ENCODE measurements at places on chromosomes 5 and 9. TPM values are rescaled to one million over a fixed set of nuclear protein-coding genes. Genes with fewer than 3 reads are reported as not detected.

GRCh38 chr5:1488882-1489680 is 34.7 kb downstream of the LPCAT1 start:
- H3K36me3 ChIP-seq: peaks cover 26% of the 10 kb centered on the region
- DNase-seq: no peak
- no peaks in the 10 kb centered on the region for H3K27me3 ChIP-seq
- H3K4me3 ChIP-seq: no peak overlapping the region
- peaks cover 4% of the 10 kb centered on the region for H3K4me1 ChIP-seq

DNA sequence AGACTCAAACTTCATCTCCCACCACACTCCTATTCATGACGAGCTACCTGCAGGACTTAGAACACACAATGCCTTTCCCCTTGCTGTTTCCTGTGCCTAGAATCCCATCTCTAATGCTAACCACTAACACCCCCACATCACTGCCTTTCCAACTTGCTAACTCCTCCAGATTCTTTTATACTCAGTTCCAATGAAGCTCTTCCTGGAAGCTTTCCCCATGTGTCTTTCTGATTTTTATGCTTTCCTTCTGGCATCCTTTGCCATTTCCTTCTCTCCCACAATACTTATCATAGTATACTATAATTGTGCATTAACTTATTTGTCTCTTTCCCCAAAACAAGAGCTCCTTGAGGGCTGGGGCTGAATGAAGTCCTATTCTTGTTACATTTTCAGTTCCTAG is 115.3 kb upstream of the PLPPR1 start:
- DNase-seq: no peak
- H3K4me3 ChIP-seq: no peak overlapping the region
- no peaks in the 10 kb centered on the region for H3K4me1 ChIP-seq
- H3K36me3 ChIP-seq: no peaks in the 10 kb centered on the region

DNA sequence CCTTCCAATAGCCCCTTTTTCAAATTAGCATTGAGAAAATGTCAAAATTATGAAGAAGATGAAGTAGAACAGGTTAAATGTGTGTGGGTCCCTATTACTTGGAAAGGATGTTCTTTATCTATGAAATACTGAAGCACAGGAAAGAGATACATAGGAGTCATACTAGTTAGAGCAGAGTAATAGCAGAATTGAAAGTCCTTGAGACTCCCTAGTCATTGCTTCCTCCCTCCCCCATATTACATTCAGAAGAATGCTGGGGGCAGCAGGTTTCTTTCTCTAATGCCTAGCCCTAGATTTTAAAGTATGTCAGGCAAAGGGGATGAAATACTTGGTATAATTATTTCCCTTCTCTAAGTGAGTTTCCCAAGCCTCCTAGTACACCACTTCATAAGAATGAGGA is 4.4 kb downstream of the ZCCHC9 start:
- DNase-seq: no peak
- no peak overlapping the region for H3K27ac ChIP-seq
- H3K4me3 ChIP-seq: no peak overlapping the region
- peaks cover 9% of the 10 kb centered on the region for H3K36me3 ChIP-seq
- peaks cover 10% of the 10 kb centered on the region for H3K4me1 ChIP-seq
- no peaks in the 10 kb centered on the region for H3K27me3 ChIP-seq

DNA sequence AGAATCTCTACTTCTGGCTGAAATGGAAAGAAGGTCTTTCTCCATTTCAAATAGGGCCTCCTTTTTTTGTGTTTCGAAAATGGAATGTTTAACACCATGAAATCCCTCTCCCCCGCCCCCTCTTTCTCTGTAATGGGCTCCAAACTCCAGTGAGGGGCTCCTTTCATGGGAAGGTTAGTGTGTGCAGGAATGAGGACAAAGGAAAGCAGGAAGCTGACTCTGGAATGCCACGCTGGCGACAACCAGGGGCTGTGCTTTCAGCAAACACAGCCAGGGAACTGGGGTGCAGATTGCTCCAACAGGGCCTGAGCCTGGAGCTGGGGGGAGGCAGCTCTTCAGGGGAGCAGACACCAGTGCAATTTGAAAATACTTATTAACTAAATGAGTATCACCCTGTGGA is 82.8 kb downstream of the CRB2 start:
- no peaks in the 10 kb centered on the region for H3K36me3 ChIP-seq
- no peaks in the 10 kb centered on the region for H3K27me3 ChIP-seq
- H3K4me1 ChIP-seq: no peaks in the 10 kb centered on the region

DNA sequence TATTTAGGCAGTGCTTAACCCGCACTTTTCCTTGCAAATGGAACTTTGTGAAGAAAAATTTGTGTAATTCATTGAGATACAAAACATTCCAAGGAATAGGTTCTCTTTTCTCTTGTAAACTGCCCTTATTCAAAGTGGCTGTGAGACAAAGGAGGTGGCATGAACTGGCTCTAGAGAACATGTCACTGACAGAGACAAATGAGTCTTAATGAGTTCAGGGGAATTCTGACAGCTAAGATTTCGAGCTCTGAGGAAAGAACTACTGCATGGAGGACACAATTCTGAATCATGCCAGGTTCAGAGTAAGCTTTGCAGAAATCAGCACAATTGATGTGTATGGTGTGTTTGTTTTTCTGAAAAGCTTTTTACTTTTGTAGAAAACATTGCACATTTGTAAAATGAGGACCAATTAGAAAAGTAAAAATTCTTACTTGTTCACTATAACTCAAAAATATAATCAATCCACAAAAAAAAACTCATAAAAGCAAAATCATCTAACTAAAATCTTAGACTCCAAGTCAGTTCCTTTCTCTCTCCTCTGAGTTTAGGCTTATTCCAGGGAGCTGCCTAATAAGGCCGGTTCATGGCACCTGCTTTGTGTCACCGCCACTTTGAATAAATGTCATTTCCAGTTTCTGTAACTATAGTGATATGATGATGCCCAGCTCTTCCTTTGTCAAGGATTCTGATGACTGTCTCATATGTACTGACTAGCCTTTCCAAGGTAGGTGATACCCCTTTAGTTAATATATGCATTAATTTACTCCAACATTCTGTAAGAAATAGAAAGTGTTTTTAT is 163.2 kb downstream of the HCN1 start:
- no peaks in the 10 kb centered on the region for H3K27me3 ChIP-seq
- H3K36me3 ChIP-seq: no peaks in the 10 kb centered on the region
- no peak overlapping the region for H3K27ac ChIP-seq
- H3K4me3 ChIP-seq: no peak overlapping the region

DNA sequence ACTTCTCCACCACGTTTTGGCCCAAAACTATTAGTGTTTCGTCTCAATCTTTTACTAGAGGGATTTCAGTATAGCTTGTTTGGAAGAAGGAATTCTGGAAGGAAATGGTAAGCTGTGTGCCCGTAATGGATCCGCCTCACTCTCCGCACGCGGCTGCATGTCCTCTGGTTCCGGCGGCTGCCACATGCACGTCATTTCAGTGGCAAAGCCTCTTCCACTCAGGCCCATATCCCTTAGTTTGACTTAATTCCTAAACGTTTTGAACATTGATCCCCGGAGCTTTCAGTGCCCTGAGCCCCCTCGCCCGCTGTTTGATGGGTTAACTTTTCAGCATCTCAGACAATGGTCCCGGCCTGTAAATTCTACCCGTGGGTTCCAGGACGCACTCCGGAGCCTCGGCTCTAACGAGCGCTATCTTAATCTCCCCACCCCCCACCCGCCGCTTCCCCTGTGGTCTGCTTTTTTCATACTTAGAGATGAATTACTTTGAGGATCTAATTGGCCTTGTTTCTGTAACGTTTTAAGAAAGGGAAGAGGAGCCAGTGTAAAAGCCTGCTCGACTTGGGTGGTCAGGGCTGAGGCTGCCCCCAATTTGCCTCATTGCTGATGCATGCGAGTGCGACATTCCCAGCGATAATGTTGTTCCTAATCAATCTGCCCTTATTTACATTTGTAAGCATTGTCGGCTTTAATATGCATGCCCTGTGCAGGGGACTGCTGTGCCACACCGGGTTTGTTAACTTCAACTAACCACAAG is 4.6 kb downstream of the PTCH1 start:
- H3K36me3 ChIP-seq: no peaks in the 10 kb centered on the region
- H3K4me1 ChIP-seq: peaks cover 52% of the 10 kb centered on the region
- no peak for DNase-seq

- no peaks in the 10 kb centered on the region for H3K36me3 ChIP-seq
- DNase-seq: no peak
- H3K4me3 ChIP-seq: peak overlapping the region; percentile 16
- H3K27ac ChIP-seq: no peak overlapping the region
- peaks cover 21% of the 10 kb centered on the region for H3K27me3 ChIP-seq
Measured at GRCh38 chr5:53381-54174, 38.4 kb upstream of the PLEKHG4B start.

DNA sequence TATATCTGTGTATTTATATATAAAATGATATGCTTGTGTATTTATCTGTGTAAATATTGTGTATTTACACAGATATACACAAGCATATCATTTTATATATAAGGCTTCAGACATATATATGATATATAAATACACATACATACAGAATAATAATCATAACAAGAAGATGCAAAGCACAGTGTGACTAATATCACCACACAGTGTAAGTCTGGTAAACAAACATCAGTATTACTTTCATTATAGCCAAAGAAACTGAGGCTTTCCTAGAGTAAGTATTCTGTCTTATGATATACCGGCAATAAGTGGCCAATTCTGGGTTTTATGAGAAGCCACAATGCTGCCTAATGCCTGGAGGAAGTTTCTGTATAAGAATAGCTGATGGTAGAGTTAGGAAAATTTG is 29.9 kb upstream of the RAPGEF6 start:
- H3K4me3 ChIP-seq: no peak overlapping the region
- no peaks in the 10 kb centered on the region for H3K4me1 ChIP-seq
- peaks cover 30% of the 10 kb centered on the region for H3K36me3 ChIP-seq

- H3K4me3 ChIP-seq: no peak overlapping the region
- no peak overlapping the region for H3K27ac ChIP-seq
- H3K27me3 ChIP-seq: peaks cover 34% of the 10 kb centered on the region
- H3K4me1 ChIP-seq: no peaks in the 10 kb centered on the region
Measured at GRCh38 chr9:133429214-133429613, 7.0 kb downstream of the ADAMTS13 start.

DNA sequence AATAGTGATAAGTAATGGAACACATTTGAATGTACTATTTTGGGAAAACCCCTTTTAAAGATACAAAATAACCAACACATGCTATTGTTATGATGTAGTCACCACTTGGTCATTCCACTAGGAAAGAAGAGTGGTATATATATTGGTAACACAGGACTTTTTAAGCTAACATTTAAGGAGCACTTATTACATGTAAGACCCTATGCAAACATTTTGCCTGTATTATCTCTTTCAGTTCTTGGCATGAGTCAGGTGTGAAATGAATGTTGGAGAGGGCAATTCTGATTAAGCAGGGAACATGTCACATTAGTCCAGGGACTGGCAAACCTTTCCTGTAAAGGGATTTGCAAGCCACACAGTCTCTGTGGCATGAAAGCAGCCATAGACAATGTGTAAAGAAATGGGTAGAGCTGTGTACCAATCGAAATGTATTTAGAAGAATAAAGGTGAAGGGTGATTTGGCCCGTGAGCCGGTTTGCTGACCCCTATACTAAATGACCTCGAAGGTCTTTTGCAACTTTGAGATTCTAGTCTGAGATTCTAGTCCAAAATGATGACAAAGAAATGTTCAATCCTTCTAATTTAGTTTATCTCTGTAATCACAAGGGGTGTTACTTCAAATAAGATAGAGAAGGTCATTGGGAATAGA is 15.3 kb downstream of the ABLIM3 start:
- H3K27me3 ChIP-seq: no peaks in the 10 kb centered on the region
- H3K4me1 ChIP-seq: no peaks in the 10 kb centered on the region
- DNase-seq: no peak
- no peak overlapping the region for H3K4me3 ChIP-seq
- no peaks in the 10 kb centered on the region for H3K36me3 ChIP-seq

DNA sequence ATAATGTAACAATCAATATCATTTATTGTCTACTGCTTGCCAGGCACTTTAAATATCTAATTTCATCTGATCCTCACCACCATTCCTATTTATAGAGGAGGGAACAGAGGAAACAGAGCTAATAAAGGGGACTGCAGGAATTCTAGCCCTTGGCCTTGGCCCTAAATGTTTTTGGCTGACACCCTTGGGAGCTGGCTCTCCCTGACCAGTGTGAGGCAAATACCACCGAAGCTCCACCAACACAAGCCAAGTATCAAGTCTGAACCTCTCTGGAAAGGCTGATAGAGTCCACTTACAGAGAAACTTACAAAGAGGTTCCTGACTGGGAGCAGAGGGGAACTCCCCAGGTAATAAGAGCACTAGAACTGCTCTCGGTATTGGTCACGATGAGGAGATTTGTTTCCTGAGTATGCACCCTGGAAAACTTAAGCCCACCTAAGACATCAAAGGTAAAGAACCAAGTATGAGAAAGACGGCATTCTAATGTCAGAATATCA is 243.1 kb upstream of the PANK3 start:
- no peak for DNase-seq
- no peak overlapping the region for H3K4me3 ChIP-seq
- H3K27ac ChIP-seq: peak overlapping the region; percentile 26
- no peaks in the 10 kb centered on the region for H3K4me1 ChIP-seq

GRCh38 chr9:34746526-34746925 is 36.6 kb upstream of the CCL21 start:
- H3K4me1 ChIP-seq: no peaks in the 10 kb centered on the region
- no peak overlapping the region for H3K4me3 ChIP-seq
- H3K27me3 ChIP-seq: no peaks in the 10 kb centered on the region
- no peaks in the 10 kb centered on the region for H3K36me3 ChIP-seq

- H3K36me3 ChIP-seq: peaks cover 78% of the 10 kb centered on the region
- no peaks in the 10 kb centered on the region for H3K4me1 ChIP-seq
- no peak for DNase-seq
- no peak overlapping the region for H3K4me3 ChIP-seq
Measured at GRCh38 chr9:133103987-133104505, 17.0 kb downstream of the RALGDS start.

DNA sequence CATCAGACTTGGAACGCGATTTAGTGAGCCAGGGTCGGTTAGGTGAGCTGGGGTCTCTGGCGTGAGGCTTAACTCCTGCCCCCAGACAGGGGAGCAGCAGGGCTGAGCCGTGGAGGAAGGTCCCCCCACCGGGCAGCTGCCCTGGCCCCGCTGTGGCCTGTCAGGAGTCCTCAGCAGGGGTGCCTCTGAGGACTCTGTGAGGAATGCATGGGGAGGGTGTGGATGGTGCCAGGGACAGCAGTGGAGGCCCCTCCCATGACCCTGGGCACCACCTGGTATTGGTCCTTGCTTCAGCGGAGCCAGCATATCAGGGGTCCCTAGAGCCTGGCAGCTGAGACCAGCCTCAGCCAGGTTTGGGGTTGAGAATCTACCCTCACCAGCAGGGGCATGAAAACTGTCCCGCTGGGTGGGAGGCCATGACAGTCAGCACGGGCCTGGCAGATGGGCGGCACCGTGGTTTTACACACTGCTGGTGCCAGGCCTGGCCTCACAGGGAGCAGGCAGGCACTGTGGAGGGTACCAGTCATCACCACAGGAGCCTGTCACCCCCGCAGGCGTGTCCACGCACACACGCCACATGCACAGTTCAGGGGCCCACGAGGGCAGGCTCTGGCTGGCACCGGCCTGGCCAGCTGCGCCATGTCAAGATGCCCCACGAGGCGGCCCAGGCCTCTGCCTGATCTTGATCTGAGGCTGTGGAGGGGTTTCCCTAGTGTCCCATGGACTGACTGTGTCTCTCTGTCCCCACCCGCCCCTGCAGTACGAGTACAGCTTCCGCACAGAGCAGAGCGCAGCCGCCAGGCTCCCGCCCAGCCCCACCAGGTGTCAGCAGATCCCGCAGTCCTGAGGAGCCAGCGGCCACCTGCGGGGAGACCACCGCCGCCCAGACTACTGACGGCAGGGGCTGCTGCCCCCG is 111.1 kb upstream of the LMX1B start:
- no peak for DNase-seq
- no peak overlapping the region for H3K4me3 ChIP-seq
- no peak overlapping the region for H3K27ac ChIP-seq
- H3K27me3 ChIP-seq: peaks cover 14% of the 10 kb centered on the region

GALNT10 gene
- total RNA-seq: 8.7 TPM

SHOC1 gene
- under 0.01 TPM for total RNA-seq

PTGS1 gene
- 1.9 TPM for total RNA-seq

AIF1L gene
- total RNA-seq: 2.5 TPM

IGFBPL1 gene
- total RNA-seq: 6.0 TPM

Data from thymus (tissue), 14 donors.